ENCODE measurements at places on chromosomes 13 and 19.

- no peak for DNase-seq
Measured at GRCh38 chr19:52665529-52665928, 27.4 kb upstream of the ZNF83 start.

- DNase-seq, result no peak
Measured at GRCh38 chr13:36673352-36673751, 468 bp upstream of the SERTM1 start.

- no peak for DNase-seq
Measured at GRCh38 chr13:90455823-90456222, 891.7 kb upstream of the MIR17HG start.

GRCh38 chr19:46205183-46205984 is 24.2 kb upstream of the IGFL1 start:
- DNase-seq, result no peak

GRCh38 chr13:66430269-66430668 is 799.9 kb downstream of the PCDH9 start:
- no peak for DNase-seq

GRCh38 chr19:11485245-11485837 is 4.5 kb upstream of the ELAVL3 start:
- no peak for DNase-seq

DNA sequence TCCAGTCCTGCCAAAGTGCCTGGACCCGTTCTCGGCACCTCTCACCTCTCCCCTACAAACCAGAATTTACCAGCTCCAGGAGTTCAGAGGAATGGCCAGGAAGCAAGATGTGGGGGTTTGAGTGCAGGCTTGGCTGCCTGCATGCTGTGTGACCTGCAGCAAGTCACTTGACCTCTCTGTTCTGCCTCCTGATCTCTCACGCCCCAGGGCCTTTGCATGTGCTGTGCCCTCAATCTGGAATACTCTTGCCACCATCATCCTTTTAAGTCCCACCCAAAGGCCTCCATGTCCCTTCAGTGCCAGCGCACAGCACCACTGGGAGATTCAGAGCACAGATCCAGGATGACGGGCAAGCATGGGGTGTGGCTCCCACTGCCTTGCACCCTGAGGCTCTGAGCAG is 43.4 kb downstream of the MYO9B start:
- DNase-seq, result no peak

DNA sequence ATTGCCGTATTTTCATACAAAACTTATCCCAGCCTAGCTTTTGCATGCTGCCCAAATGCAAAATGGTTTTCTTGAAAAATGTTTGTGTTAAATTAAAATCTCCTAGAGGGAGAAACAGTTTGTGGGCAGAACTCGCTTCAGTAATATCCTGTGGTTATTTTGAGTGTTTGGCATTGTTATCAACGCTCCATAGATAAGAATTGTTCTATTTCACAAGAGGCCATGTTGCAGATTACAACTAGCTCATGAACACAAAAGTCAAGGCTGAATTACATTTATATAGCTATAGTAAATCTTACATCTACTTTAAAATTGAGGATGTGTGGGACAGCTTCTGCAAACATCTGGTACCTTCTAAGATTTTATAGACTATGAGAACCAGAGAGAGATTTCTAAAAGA is 447.9 kb downstream of the DCT start:
- no peak for DNase-seq

- no peak for DNase-seq
Measured at GRCh38 chr13:43373400-43373799, 350.0 kb downstream of the DNAJC15 start.

GRCh38 chr13:113663934-113664333 is 3.1 kb upstream of the GRK1 start:
- no peak for DNase-seq

GRCh38 chr13:99756281-99756680 is 215.3 kb downstream of the ZIC5 start:
- no peak for DNase-seq

GRCh38 chr13:41418027-41418426 is 39.3 kb upstream of the RGCC start:
- no peak for DNase-seq

- DNase-seq, result no peak
Measured at GRCh38 chr19:50663482-50663790, 14.2 kb downstream of the C19orf81 start.

DNA sequence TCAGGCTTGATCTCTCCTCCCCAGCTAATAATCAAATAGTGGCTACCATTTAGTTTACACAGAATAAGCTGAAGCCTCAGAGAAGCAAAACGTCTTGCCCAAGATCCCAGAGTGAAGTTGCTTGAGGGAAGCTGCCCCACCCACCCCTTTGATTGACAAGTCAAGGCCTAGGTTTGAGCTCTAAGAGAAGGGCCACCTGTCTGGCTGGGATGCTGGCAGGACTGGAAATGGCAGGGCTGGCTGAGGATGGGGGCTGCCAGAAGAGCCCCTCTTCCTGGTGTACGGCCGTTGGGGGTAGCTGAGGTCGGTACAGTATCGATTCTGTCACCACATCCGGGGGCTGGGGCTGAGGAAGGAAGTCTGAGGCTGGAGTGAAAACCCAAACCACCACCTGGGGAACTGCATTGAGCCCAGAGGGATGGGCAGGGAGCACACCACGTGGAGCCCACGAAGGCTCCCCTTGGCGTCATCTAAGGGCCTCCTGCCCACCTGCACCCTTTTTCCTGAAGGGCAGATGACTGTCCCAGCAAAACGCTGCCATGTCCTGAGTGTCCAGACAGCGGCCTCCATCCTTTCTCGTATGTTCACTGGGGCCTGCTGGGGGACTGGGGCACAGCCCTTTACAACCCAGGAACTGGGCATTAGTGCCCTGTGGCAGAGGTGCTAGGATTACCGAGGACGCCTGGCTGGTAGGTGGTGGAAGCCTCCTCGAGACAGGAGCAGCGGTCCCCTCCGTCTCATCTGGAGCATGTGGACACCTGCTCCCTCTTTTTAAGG is 1.4 kb upstream of the PRKD2 start:
- peak; percentile 47 for DNase-seq

- no peak for DNase-seq
Measured at GRCh38 chr13:53885997-53886396, 857.4 kb downstream of the OLFM4 start.

- no peak for DNase-seq
Measured at GRCh38 chr13:35617420-35617819, 140.9 kb upstream of the MAB21L1 start.

GRCh38 chr19:1817553-1818179 is 5.6 kb upstream of the ATP8B3 start:
- no peak for DNase-seq

DNA sequence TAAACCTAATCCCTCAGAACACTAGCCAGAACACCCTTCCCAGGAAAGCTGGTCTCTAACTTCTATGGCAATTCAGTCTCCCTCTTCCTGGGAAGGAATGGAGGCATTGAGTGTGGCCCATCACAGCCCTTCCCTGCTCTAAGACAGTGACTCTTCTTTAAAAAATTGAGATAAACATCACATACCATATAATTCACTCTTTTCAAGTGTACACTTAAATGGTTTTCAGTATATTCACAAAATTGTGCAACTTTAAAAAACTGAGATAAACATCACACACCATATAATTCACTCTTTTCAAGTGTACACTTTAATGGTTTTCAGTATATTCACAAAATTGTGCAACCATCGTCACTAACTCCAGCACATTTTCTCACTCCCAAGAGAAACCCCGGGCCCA is 116.5 kb downstream of the MIPEP start:
- no peak for DNase-seq

GRCh38 chr13:112772539-112772909 is 82.7 kb downstream of the ATP11A start:
- no peak for DNase-seq

DNA sequence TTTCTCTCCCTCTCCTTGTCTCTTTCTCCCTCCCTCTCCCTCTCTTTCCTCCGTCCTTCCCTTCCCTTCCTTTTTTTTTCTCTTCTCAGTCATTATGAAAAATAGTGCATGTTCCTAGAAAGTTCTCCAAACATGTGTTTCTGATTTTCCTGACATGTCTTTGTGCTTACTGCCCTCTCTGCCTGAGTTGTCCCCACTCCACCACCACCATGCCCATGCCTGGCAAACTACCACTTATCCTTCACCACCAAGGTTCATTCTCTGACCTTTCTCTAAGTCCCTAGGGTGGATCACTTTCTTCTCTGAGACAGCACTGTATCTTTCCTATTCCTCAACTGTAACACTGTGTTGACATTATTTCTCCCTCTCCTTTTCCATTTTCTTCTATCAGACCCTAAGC is 98.2 kb downstream of the LACC1 start:
- no peak for DNase-seq

DNA sequence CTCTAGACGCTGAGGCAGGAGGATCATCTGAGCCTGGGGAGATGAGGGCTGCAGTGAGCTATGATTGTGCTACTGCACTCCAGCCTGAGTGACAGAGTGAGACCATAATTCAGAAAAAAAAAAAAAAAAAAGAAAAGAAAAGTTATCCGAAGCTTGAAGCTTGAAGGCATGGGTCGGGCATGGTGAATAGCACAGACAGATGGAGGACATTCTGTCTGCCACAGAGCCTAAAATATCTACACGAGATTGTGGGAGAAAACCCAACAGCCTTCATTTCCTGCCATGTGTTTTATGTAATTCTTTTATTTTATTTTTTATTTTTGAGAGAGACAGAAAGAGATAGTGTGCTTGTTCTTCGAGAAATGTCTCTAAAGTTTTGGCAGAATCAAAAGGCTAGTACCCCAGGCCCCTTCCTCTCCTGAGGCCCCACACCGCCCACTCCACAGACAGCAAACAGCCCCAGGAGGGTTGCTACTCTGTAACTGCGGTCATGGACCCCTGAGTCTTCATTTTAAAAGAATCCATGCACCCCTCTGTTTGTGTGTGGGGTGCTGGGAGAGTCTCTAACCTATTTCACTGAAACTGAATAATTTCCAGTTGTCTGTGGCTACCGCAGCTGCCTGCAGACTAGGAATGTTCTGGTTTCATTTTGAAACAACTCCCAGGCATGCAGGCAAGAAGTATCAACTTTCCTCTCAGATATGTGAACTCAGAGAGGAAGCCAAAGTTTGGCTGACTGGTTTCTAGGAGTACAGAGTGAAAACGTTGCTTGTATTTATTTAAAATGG is 38.4 kb upstream of the RCBTB2 start:
- no peak for DNase-seq

GRCh38 chr13:91031508-91031907 is 316.0 kb upstream of the MIR17HG start:
- no peak for DNase-seq

DNA sequence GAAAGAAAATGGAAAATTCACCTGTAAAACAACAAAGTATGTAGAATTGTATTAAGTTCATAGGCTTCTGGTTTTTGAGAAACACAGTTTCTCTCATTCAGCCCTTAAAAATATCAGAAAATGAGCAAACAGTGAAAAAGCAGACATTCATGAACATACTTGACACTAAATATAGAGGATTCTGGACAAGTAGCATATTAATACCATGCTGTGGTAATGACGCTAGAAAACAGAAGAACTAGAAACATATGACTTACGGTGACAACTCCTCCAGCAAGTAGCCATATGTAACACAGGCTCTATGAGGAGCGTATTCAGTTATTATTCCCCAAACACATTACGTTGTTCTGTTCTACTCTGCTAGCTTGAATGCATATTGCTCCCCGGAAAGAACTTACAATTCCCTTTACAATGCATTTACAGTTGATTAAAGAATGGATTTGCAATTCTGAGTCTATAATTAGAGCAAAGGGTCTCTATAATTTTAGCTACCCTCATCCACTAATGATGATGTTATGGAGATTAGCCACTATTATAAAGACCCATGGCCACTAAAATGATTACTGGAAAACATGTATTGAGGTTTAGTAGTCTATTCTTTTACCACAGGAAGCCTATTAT is 672.1 kb downstream of the EFNB2 start:
- DNase-seq, result no peak

GRCh38 chr19:18541258-18541991 is 1.9 kb downstream of the FKBP8 start:
- no peak for DNase-seq

DNA sequence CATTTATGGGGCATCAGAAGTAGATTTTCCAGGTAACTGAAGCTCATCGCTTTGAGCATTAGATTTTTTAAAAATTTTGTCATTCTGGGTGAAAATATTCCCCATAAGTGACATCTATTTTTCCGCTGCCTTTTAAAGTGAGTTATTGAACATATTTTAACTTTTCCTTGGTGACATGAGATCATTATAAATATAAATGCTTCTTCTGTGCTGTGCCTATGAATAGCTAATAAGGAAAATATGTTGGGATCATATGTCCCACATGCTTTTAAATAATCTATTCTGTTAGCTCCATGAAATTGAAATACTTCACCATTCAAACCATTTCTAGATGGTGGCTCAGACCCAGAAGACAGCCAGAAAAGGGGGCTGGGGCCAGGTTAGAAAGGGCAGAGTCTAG is 14.1 kb downstream of the ATP7B start:
- DNase-seq, result no peak

GRCh38 chr13:35889560-35889959 is 241.6 kb downstream of the DCLK1 start:
- DNase-seq, result no peak

GRCh38 chr13:89315287-89315686 is 1644.1 kb downstream of the SLITRK5 start:
- DNase-seq, result no peak

DNA sequence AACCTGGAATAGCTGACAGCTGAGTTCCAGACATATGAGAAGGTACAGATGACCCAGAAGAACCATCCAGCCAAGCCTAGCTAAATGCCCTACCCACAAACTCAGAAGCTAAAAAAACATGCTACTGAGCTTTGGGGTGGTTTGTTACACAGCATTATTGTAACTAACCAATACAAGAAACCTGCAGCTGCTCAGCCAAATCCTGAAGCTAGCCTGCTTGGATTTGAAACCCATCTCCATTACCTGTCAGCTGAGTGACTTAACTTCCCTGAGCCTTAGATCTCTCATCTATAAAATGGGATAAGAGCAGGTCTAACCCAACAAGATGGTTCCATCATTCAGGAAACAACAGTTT is 25.0 kb downstream of the TEX101 start:
- no peak for DNase-seq

- DNase-seq, result no peak
Measured at GRCh38 chr13:99327126-99327525, 19.9 kb upstream of the GPR183 start.

GRCh38 chr19:42270346-42271044 is 1.4 kb downstream of the CIC start:
- DNase-seq, result no peak

- DNase-seq, result no peak
Measured at GRCh38 chr13:80040981-80041317, 300.0 kb downstream of the SPRY2 start.

DNA sequence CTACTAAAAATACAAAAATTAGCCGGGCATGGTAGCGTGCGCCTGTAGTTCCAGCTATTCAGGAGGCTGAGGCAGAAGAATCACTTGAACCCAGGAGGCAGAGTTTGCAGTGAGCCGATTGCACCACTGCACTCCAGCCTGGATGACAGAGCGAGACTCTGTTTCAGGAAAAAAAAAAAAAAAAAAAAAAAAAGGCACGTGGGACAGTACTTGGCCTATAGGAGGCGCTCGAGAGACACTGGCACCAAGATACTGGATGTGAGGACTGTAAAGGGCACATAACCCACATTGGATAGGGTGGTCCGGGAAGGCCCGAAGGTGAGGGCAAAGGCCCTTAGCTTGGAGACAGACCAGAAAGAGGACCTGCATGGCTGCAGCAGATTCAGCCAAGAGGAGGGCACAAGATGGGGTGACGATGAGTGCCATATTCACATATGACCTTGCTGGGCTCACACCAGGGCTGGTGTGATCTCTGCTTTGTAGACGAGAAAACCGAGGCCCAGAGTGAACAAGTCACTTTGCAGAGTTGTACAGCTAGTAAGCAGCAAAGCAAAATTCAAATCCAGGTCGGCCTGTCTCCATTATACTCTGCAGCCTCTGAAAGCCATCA is 89.4 kb downstream of the DPF1 start:
- peak; percentile 20 for DNase-seq

GRCh38 chr19:34461375-34462100 is 20.0 kb upstream of the WTIP start:
- no peak for DNase-seq

Measured in activated CD8-positive, alpha-beta memory T cell treated with anti-CD3 and anti-CD28 coated beads for 48 hours (primary cell).